Hematopoietic multipotent progenitor cell treated with erythropoietin and hydrocortisone succinate and interleukin-3 and kit ligand, for 6 days (in vitro differentiated cells): ENCODE measurements at places on chromosomes 4 and X.

DNA sequence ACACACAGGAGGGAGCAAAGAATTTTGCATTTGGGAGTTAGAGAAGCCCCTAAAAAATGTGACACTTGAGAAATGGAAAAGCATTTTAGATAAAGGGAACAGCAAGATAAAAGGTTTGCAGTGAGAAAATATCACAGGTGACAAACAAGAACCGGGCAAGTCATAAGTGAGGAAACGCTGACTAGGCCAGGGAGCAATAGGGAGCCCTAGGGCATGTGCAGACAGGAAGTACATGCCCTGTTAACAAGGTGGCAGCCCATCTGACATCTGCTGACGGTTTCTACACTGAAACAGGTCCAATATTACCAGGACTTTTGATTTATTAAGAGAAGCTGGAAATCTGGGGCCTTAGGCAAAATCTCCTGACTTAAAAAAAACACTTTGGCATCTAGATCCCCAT lies 4.0 kb upstream of the IL13RA1 start:
- DNase-seq, result no peak

DNA sequence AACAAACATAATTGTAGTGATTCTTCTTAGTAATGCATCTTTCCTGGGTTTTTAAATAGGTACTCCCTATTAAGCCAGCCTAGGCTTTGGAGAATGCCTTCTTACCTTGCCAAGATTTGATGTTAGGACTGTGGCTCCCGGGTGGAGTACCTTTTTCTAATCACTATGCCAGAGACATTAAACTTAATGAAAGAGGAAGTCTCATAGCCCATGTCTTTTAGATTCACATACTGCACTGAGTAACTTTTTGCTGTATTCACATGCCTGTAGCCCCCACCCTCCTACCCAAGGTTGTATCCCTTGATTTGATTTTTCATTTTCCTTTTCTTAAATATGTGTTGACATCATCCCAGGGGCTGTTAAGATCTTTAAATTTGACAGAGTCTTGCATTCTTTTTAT lies 104.2 kb upstream of the TLR2 start:
- DNase-seq, result peak; percentile 23

DNA sequence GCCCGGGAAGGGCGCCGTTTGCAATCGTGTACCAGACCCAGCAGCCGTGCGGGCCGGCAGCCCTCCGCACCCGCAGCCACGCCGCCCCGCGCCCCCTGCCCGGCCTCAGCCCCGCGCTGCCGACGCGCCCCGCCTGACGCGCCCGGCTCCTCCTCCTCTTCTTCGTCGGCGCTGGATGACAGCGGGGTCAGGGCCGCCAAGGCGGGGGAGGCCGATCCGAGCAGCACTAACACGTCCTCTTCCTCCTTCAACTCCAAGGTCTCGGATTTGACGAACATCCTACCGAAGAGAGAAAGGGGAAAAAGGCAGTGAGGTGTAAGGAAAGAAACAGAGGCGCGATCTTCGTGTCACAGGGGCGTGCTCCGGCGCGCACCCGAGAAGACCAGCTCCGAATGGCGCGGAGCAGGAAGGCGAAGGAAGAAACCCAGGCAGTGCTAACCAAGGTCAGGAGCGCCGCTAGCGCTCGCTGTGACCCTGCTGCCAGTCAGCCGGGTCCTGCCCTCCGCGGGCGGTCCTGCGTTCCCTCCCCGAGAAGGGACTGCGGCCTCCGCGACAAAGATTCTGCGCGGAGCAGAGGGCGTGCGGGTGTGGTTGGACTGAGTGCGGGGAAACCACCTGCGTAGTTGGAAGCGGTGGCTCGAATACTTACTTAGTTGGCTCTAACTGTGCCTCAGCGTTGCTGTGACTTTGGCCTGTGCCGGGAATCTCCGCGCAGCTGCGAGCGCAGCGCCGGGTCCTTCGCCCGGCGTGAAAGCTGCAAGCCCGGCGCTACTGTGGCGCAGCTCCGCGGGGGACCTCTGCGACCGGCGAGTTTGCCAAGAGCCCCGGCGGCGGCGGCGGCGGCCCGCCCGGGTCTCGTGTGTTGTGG lies 548 bp downstream of the NEUROG2 start:
- DNase-seq, result peak; percentile 45

- DNase-seq, result no peak
Measured at GRCh38 chr4:140296335-140297220, 76.9 kb upstream of the SCOC start.

- DNase-seq, result no peak
Measured at GRCh38 chr4:8346838-8347605, 77.5 kb downstream of the HTRA3 start.
